ENCODE measurements at places on chromosomes 11 and 22.

DNA sequence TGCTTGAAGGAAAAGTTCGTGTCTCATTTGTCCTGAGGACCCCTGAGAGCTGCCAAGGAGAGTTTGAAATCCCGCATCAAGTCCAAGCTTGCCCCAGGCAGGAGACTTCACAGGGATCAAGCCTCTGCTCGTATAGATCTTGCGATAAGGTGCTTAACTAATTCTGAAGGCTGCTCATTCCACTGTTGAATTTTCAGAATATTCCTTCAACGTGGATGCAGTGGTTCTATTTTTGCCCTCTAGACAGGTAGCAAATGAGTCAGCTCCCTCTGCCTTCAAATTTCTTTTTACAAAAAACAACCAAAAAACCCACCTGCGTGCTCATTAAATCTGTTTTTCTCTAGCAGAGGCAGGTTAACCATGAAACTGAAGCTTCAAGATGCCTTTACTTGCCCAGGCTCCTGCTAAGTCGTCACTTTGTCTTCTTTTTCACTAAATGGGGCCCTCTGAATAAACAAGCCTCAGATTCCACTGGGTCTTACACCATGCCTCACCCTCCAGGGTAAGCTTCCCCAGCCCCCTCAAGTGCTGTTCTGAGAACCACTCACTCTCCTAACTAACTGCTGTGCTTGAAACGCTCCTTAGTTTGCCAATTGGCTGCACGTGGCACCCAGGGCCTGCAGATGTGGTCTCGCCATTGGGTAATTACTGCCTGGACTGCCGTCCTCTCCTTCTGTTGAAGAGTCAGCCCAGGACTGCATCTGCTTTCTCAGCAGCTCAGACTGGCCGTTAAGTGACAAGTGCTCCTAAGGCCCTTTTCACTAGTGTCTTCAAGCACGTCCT lies 105.0 kb downstream of the TRPC6 start:
- no peak for DNase-seq

DNA sequence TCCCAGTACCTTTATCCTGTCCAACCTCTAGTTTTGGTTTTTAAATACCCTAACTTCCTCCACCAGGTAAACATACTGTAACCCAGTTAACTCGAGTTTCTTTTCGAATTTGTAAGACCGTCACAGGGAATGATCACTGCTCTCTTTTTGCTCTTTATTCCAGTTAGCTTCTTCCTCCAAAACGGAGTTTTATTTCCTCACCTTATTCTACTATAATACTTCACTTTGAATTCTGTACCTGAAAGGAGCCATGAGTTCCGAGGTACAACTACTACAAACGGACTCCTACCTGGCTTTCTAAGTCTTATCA lies 1.4 kb downstream of the NUP98 start:
- DNase-seq, result no peak

- DNase-seq, result no peak
These were observed 32.5 kb upstream of the PHF21B start for GRCh38 chr22:45042263-45042662.

DNA sequence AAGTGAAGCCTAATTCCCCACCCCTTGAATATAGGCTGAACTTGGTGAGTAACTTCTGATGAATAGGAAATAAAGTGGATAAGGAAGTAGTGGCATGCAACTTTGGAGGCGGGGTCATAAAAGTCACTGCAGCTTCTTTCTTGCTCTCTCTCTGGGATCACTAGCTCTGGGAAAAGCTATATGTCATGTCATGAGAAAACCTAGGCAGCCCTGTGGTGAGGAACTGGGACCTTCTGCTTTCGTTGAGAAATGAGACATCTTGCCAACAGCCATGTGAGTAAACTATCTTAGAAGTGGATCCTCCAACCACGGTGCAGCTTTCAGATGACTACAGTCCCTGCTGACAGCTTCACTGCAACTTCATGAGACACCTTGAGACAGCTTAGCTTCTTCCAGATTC lies 15.7 kb downstream of the ZNF214 start:
- peak; percentile 5 for DNase-seq

- peak; percentile 49 for DNase-seq
These were observed 741 bp downstream of the PHRF1 start for GRCh38 chr11:576811-577610.

DNA sequence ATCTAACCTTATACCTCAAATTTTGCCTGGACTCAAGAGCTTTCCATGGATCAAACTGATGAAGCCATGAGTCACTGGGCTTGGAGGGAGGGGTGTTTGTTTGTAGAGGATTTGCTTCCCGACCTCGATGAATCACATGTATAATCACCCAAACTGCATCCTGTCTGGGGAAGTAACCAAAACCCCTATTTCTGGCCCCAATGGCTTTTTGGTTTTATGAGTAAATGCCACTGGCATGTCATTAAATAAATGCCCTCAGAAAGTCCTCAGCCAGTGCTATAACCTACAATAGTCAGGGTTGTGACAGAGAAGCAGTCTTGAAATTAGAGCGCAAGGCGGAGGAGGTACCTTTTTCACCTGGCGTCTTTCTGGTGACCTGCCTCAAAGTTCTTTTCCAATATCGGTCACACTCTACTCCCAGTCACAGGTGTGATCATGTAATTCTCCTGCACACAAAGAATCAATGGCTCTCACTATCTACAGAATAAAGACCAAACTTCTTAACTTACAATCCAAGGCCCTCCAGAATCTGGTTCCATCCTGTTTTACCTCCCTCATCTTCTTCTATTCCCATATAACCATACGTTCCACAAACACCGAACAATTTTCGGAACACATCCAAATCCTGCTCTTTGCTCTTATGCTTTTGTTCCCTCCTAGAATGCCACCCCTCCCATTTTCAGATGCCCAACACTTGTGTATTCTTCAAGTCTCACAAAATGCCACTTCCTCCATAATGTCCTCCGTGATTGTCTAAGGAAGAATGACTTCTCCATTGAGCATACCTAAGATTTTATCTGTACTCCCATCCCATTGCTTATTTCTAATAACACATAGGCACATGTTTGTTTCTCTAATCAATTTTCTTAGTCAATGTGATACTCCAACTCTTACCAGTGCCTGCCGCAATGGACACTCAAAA lies 81.3 kb upstream of the BLID start:
- DNase-seq, result peak; percentile 71
